Natural killer cell (primary cell): ENCODE measurements at places on chromosomes 11 and 22. TPM values are rescaled to one million over a fixed set of nuclear protein-coding genes. Genes with fewer than 3 reads are reported as not detected.
A peak's percentile ranks its signal among the peaks of the same experiment; 100 is the strongest.

ADM2 gene
- 2.5 TPM for total RNA-seq

DNA sequence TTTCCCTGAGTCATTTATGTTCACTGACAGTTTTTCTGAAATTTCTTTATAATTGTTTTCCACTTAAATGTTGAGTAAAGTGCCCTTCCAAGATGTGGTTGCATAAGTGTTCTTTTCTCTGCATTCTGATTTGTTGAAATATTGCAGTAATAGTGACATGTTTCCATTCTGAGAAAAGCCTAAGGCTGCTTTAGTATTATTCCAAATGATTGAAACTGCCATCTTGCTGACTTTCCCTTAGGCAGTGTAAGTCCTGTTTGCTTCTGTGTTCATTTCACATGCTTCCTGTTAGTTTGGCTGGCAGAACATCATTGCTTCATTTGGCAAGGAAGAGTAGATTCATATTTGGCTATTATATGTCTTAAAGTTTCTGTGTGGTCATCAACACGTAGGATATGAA, 146.5 kb downstream of the ELP4 start:
- DNase-seq, result no peak

DNA sequence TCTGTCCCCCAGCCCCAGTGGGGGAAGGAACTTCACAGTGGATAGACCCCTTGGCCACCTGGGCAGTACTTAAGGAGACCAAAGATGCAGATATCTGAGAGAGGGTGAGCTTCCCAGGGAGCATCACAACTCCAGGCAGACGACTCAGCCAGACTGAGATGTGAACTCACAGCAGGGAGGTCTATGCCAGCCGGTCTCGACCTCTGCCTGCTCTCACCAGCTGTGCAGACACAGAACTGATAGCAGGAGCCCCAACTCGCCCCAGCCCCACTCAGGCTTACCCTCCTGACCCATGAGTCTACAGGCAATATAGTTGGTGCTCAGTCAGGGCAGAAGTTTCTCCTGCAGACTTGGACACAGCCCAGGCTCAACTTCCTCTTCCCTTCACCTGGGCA, 29.7 kb upstream of the ACCSL start:
- DNase-seq, result no peak

GRCh38 chr22:46815896-46816731, 53.7 kb downstream of the TBC1D22A start:
- DNase-seq, result no peak

DNA sequence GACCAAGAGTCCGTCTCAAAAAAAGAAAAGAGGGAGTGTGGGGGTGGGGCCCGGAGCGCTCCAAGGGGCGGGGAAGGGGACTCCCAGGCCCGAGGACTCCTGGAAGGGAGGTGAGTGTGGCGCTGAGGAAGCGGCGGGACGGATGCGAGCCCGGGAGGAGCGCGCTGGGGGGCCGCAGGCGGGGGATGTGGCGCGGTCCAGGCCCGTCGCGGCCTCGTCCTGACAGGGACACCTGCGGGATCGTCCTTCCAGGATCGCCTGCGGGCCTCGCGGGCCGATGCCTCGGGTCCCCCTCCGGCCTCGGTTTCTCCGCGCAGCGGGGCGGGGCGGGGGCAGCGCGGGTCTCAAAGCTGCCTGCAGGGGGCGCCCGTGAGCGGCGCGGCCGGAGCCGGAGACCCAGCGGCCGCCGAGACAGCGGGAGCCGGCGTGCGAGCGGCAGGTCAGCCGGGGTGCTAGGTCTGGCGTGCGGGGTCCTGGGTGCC, 3.8 kb upstream of the ADORA2A start:
- DNase-seq, result peak; percentile 72

GRCh38 chr22:44667829-44668189, 34.2 kb upstream of the PRR5 start:
- peak; percentile 81 for DNase-seq

DNA sequence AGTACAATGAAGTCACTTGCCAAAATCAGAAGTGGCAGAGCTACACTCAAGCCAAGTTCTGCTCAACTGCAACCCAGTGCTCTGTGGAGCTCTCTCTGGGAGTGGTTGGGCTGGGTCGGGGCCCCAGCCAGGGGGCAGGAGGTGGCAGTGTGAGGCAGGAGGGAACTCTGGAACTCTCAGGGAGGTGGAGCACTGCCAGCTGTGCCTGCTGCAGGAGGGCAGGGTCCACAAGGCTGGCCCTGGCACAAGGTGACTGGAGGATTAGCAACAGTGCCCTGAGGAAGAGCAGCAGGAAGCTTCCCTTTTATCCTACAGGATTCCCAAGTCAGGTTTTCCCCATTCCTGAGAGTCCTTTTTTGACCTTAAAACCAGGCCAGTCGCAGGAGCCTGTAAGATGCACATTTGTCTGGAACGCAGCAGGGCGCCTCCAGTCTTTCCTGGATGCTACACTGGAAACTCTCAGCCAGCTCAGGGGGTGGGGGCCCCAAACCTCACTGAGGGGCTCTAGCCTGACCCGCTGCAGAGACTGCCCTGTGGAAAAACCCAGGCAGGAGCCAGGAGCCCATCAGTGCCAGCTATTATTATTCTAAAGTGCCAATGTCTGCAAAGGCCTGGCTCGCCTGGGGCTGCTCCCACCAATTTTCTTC, 31.8 kb downstream of the DKK3 start:
- no peak for DNase-seq

DNA sequence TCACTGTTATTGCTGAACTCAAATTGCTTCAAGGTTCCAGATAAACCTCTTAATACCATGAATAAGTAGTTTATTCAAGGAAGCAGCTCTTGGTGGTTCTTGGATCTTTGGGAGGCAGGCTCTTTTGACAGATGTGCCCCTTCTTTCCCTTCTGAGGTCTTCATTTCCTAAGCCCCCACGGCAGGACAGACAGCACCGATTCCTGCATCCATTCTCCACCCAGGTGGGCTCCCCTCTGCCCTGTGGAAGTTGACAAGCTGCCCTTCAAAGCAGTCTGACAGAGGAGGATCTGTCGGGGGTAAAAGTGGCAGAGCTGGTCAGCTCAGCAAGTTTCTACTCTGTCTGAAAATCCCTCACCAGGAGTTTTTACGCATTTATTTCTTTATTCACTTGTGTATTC, 605.3 kb upstream of the B3GAT1 start:
- DNase-seq, result no peak

DNA sequence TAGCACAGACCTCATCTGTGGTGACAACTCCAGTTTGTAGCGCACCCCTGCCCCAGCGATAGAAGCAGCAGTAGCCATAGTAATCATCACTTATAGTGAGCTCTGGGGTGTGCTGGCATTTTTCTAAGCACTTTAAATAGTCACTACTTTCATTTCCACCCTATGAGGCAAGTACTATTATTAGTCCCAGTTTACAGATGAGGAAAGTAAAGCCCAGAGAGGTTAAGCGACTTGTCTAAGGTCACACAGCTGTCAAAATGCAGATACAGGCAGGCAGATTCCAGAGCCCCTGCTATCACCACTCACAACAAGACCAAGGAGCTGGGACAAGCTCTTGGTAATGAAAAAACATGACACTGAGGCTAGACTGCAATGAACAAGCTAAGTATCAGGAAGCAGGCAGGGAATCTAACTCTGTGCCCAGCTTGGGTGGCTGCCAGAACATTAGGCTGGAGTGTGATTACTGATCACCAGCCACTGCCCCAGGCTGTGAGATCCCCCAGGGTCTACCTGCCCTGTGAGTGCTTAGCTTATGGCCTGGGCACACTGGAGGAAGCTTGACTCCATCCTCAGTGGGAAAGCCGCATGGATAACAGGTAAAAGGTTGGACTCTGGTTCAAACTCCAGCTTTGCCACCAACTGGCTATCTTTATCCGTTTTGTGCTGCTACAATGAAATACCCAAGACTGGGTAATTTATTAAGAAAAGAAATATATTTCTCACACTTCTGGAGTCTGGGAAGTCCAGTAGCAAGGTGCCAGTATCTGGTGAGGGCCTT, 561.1 kb downstream of the MN1 start:
- no peak for DNase-seq

NXPE2 gene
- total RNA-seq, result not detected

DNA sequence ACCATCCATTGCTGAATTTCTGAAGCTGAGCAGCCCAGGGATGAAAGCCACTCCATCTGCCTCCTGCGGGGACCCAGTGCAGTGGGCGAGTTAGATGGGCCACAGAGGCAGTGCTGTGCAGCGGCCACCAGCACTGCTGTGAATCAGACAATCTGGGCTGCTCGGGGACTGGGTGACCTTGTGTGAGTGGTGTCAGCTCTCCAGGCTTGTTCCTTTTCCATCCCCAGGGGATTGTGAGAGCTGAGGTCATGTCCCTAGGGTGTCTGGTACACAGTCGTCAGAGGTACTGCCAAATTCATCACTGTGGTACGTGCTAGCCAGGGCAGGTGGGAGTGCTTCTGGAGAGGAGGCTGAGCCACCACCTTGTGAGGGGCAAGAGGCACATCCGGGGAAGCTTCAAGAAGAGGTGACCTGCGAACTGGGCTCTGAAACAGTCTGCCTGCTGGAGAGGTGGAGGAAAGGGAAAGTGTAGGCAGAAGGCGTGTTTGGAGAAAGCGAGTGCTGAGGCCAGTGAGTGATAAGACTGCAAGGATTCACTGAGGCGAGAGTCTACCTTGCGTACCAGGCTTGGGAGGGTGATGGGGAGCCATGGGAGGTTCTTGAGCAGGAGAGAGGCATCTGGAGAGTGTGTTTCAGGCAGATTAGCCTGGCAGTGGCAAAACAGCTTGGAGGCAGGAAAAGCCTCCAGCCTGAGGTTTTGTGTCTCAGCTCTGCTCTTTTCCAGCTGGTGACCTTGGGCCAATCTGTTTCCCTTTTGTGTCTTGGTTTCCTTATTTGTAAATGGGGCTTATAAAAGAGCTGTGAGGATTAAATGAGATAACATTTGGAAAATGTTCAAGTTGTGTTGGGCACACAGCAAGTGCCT, 22.7 kb downstream of the CACNA1I start:
- DNase-seq, result no peak

NECTIN1 gene
- 18.8 TPM for total RNA-seq

DNA sequence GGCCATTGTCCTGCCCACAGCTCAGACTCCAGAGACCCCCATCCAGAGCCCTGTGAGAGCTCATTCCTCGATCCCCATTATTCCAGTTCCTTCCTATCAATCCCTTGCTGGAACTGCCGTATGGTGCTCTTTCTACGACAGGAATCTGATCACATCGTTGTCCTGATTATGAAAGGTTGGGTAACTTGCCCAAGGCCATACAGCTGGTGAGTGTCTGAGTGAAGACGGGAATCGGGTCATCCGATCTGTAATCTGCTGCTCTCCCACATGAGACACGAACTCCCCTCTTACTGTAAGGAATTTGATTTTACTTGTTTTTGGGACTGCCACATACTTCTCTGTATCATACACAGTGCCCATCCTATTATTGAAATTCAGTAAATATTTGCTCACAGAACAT, 149.1 kb downstream of the OPCML start:
- DNase-seq, result no peak

RAG2 gene
- total RNA-seq, result not detected

- no peak for DNase-seq
Observed at GRCh38 chr11:47784785-47785381, 17.7 kb upstream of the FNBP4 start.

- DNase-seq, result no peak
Observed at GRCh38 chr22:35634015-35634414, 14.2 kb upstream of the APOL6 start.

OR51E2 gene
- not detected for total RNA-seq

- no peak for DNase-seq
Observed at GRCh38 chr22:45968751-45969413, 8.1 kb downstream of the WNT7B start.

PRR33 gene
- not detected for total RNA-seq

DTX4 gene
- total RNA-seq, result 0.90 TPM

APBB1 gene
- total RNA-seq, result 67.5 TPM

- no peak for DNase-seq
Observed at GRCh38 chr11:28743061-28743550, 634.9 kb downstream of the METTL15 start.

- DNase-seq, result peak; percentile 38
Observed at GRCh38 chr11:12680246-12680939, 6.2 kb downstream of the TEAD1 start.

C1QTNF5 gene
- not detected for total RNA-seq

DNA sequence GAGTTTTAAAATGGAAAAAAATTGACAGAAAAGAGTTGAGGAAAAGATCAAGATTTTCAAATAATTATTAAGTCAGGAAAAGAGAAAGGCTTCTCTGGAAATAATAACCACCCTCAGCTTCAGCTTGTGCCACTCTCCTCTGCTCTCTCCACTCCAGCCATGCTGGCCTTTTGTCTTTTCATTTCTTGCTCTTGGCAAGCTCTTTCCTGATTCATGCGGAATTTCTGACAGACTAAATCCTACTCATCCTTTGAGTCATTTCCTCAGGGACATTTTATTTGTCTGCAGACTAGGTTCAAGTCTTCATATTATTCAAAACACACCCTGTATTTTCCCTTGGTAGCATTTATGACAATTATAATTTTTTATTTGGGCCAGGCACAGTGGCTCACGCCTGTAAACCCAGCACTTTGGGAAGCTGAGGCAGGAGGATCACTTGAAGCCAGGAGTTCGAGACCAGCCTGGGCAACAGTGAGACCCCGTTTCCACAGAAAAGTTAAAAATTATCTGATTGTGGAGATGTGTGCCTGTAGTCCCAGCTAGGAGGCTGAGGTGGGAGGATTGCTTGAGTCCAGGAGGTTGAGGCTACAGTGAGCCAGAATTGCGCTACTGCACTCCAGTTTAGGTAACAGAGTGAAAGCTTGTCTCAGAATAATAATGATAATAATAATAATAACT, 7.8 kb upstream of the P4HA3 start:
- DNase-seq, result no peak

GRCh38 chr11:75475767-75476650, 43.0 kb upstream of the KLHL35 start:
- DNase-seq, result peak; percentile 38

- DNase-seq, result peak; percentile 13
Observed at GRCh38 chr11:3220521-3221407, 2.2 kb upstream of the MRGPRG start.

GRCh38 chr11:73982595-73982989, at the start of gene UCP2:
Gene UCP2, minus strand, starts transcription at chr11:73982843. Its CDS starts 4,465 bp downstream, at chr11:73978378.
- DNase-seq, result peak; percentile 86

- no peak for DNase-seq
Observed at GRCh38 chr22:40605761-40606160, 30.8 kb downstream of the MRTFA start.

GRCh38 chr22:40310081-40310767, 36.1 kb upstream of the ADSL start:
- no peak for DNase-seq
